Peyer's patch (tissue), 4 donors: ENCODE measurements at places on chromosomes 6 and 20. TPM values are rescaled to one million over a fixed set of nuclear protein-coding genes. Genes with fewer than 3 reads are reported as not detected.

Gene RSPO3
- total RNA-seq, result 1.9 TPM

GRCh38 chr20:17423782-17424181 is 107.4 kb downstream of the BFSP1 start:
- DNase-seq, result no peak

DNA sequence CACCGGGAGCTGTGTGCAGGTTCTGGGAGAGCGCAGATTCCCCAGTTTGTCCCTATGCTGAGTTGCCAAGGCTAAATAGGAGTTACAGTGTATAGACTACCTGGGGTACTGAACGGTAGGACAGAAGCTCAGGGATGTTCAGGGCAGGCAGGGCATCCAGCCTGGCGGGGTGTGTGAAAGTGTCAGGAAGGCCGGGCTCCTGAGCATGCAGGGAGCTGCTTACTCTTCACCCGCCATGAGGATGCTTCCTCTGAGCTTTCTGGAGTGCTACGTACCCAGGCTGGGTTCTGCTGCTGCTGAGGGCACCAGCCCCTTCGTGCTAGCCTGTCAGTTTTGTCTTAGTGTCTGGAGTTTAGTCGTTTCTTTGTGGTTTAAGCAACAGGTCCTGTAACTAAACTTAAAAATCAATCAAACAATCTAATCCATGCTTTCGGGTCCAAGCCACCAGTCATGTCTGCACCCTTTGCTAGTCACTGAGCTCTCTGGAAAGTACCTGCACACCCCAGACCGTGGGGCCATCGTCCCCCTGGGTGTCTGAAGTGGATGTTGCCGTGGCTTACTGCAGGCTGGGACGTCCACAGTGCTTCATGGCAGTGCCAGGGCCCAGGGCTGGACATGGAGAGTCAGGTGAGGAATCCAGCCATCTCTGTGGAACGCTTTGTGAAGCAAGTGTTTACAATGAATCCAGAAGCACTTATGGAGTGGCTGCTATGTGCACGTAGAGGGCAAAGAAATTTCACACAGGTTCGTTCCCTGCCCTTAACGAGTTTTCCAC is 220.3 kb upstream of the SNX9 start:
- DNase-seq, result peak; percentile 34

Gene NOTCH4
- 10.5 TPM for total RNA-seq

DNA sequence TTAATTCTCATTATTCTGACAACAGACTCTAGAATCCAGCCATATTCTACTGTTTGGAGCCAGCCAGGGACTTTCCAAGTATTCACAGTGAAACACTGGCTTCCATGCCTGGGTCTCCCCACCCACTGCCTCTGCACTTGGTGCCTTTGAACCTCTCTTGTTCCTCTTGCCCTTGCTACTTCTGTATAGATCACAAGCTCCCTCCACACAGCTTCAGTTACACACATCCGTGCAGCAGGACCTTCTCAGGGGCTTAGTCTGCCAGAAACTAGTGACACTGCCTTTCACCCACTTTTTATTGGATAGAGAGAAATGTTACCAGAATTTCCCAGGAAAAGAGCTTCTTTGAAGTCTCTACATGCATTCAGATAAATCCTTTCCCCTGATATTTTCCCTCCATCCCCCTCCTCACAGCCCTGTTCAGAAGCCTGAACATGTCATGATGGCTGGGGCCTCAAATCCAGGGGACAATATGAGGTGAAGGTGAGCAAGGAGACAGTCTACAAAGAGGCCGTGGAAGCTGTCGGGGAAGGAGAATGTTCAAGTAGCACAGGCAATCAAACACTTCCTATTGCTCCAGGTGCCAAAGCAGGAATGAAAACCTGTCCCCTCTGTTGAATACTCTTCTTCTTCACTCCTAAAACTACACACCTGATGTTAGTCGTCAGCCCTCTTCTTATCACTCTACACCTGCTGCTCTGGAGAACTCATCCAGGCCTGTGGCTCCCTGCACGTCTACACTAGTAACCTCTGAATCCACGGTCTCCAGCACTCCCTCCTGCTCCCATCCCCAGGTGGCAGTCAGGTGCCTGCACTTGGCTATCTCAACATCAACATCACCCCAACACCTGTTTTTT is 20.2 kb upstream of the HLA-DOA start:
- DNase-seq, result peak; percentile 77

Gene RCAN2
- 4.7 TPM for total RNA-seq

DNA sequence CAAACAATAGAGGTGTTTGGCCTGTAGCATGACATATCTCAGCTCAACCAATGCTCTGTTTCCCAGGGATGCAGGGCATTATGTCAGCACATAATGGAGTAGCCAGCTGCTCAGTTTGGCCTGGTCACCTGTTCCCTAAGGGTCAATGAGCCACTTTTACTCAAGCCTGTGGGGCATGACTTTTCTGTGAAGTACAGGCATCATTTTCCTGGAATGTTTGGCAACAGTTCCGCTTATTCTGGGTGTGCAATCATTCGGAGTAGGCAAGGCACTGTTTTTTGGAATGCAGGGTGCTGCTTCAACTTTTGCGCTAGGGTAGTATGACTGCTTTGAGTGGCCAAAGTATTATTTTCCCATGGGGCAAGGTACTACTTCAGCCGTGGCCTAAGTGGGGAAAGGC is 665.4 kb downstream of the EPHA7 start:
- no peak for DNase-seq

Gene MROH8
- total RNA-seq, result 14.0 TPM

GRCh38 chr20:5809495-5809894 is 59.3 kb downstream of the SHLD1 start:
- no peak for DNase-seq

Gene CST8
- total RNA-seq, result not detected

DNA sequence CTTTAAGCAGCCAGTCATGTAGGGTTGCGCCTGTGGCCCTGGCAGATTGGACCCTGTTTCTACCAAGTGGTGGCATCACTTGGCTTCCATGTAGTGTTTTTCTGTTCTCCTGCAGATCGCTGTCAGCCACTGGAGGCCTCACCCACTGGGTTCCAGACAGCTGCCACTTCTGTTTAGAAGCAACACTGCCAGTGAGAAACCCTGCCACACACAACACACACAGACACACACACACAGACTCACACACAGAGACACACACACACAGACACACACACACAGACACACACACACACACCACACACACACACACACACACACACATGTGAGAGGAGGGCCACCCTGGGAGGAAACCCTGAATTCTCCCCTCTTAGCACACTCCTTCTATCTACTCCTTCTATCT is 51.8 kb downstream of the UTRN start:
- no peak for DNase-seq

Gene PACSIN1
- 9.9 TPM for total RNA-seq

DNA sequence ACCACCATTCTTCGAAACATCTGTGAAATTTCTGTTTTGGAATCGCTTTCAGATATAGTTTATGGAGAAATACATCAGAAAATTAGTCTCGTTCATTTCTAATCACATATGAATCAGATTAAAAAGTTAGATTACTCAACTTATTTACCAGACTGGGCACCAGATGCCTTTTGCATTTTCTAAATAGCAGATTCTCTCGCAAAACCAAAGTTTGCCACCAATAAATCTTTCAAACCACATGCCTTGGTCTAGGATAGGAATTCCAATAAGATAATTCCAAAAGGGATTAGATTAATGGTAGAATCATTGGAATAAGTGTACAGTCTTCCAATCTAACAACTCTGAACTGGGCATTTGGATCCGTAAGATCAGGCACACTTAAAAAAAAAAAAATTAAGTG is 160.4 kb upstream of the TAB2 start:
- no peak for DNase-seq

Gene OR2W1
- not detected for total RNA-seq

Gene OR2B6
- not detected for total RNA-seq

Gene MUC21
- not detected for total RNA-seq

DNA sequence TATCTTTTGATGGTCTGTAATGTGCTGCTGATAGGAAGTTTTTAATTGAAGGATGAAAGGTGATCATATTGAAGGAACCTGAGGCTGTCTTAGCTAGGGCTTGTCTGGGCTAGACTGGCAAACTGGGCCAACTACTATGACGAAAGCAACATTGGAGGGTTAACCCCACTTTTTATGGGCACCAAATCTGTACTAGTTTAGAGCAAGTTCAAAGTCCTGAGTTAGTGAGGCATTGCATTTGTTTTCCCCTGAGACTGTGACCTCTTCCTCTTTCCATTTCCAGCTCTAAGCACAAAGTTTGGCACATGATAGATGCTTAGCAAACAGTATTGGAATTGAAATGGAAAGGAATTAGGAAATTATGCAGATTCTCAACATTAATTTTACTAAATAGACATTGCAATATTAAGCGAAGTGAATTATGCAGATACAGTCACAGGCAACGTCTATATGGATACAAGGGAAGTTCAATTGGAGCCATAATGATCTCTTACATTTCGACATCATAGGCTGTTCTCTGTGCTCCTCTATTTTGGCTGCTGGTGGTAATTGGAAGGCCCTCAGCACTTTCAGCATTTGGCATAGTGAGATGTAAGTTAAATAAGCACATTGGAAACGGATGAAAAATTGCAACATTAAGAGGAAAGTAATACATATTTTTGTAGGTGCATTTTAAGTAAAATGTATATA is 22.2 kb downstream of the CEP57L1 start:
- no peak for DNase-seq

- no peak for DNase-seq
Measured at GRCh38 chr6:152701863-152702401, 4.2 kb downstream of the MYCT1 start.

Gene ME1
- total RNA-seq, result 7.4 TPM

- no peak for DNase-seq
Measured at GRCh38 chr6:113362301-113363047, 494.7 kb upstream of the MARCKS start.

DNA sequence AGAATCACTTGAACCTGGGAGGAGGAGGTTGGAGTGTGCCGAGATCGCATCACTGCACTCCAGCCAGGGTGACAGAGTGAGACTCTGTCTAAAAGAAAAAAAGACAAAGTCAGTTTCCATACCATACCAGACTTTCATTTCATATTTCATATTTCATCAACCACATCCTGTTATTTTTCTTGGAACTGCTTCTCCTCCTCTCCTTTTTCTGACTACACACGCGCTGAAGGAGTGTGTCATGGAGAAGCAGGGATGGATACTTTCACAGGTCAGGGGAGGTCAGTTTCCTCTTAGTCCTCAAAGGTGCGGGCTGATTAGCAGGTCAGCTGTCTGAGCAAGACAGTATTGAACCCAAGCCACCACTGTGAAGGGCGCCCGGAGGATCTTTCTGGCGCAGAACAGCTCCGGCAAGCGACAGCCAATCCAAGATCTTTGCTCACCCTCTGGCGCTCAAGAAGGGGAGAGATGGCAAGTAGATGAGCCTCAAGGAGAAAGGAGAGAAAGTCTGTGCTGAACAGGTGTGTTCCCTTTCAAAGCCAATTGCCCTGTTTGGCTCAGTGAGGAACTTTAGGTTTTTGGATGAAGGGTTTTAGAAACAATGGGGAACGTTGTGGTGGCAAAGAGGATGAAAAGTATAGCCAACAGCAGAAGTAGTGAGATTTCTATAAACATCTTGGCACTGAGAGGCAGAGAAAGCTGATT is 18.9 kb upstream of the SYNJ2 start:
- no peak for DNase-seq

DNA sequence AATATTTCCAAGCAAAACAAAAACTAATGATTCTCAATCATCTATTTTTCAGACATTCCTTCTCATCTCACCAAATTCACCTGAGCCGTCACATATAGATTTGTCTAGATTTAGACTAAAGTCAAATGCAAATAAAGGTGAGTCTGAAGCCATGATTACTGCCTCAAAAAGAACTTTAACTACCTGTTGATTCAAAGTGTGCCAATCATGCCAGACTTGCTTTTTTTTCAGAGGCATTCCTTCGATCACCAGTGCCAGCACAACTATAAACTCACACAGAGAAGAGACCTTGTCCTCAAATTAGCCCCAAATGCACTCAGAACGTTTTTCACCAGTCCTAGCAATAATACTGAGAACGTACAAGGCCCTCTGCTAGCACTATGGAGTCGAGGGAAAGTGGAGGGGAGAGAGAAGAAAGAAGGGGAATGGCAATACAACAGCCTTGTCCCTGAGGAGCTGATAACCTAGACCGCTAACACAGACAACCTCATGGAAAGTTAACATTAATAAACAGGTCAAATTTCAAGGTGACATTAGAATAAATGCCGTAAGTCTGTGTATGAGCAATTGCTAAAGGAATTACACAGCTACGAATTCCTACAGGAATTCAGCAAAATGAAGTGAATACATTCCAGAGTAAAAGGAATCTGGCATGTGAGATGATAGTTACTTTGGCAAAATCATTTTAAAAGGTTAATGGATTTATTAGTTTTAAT is 60.9 kb downstream of the EPB41L2 start:
- no peak for DNase-seq

Gene FOXC1
- total RNA-seq, result 2.7 TPM

Gene GGTLC1
- not detected for total RNA-seq

GRCh38 chr6:111995404-111995803 is 58.5 kb upstream of the CCN6 start:
- DNase-seq, result no peak

GRCh38 chr6:165910184-165910966 is 247.3 kb upstream of the PDE10A start:
- DNase-seq, result no peak

GRCh38 chr6:72835749-72836148 is 213.9 kb downstream of the KCNQ5 start:
- no peak for DNase-seq

GRCh38 chr6:24851086-24851485 is 52.4 kb upstream of the ARMH2 start:
- DNase-seq, result no peak

Gene RBL1
- total RNA-seq, result 5.9 TPM

Gene TIAM2
- total RNA-seq, result 47.0 TPM

- DNase-seq, result peak; percentile 66
Measured at GRCh38 chr20:38125157-38126056, 39.7 kb downstream of the TGM2 start.

DNA sequence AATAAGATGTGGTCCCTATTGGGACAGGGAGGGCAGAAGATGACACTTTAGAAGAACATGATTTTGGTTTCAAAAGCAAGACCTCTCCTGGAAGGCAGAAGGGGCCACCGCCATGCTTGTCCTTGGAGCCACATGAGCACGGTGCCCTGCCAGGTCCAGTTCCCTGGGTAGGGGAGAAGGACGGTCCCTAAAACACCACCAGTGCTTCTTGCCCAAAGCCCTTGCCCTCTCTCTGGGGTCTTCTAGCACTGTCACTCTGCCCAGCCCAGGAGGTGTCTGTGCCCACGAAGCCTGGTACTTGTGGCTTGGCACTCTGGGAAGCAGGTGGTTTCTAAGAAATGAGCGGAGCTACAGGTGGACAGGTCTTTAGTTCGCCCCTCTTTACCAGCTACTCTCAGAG is 46.0 kb downstream of the PLCG1 start:
- no peak for DNase-seq
